ENCODE measurements at places on chromosomes 1 and 21.

- no peak for DNase-seq
Observed at GRCh38 chr1:114390361-114390760, 120.6 kb downstream of the TRIM33 start.

- DNase-seq = no peak
Observed at GRCh38 chr1:55860798-55861519, 645.8 kb upstream of the USP24 start.

GRCh38 chr1:45654540-45655280 is 30.9 kb upstream of the CCDC17 start:
- DNase-seq = no peak

DNA sequence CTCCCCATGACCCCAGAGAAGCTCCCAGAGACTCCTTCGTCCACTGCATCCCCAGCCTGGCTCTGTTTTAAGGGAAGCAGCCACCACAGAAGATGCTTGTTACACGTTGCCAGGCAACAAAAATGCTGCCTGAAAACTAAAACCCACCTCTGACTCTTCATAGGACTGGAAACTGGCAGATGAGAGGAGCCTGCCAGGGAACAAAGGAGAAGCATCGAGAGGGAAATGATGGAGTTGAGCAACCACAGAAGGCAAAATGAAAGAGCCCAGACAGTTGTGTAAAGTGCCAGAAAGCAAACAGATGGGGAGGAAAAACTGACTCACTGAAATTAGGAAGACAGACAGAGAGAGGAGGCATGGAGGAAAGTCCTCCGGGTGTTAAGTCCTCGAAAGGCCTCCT is 118.4 kb downstream of the KCNN3 start:
- no peak for DNase-seq

- no peak for DNase-seq
Observed at GRCh38 chr1:23664837-23665795, 26.5 kb upstream of the RPL11 start.

Measured in SW480 (cell line).